ENCODE measurements at places on chromosomes 7 and 10. TPM values are rescaled to one million over a fixed set of nuclear protein-coding genes. Genes with fewer than 3 reads are reported as not detected.

PHYHIPL gene
- not detected for total RNA-seq

- peaks cover 5% of the 10 kb centered on the region for H3K36me3 ChIP-seq
- peak overlapping the region; percentile 52 for H3K27ac ChIP-seq
- no peak overlapping the region for H3K4me3 ChIP-seq
- H3K4me1 ChIP-seq, result peaks cover 10% of the 10 kb centered on the region
- no peak for DNase-seq
- no peaks in the 10 kb centered on the region for H3K27me3 ChIP-seq
These were observed 52.9 kb upstream of the FGL2 start for GRCh38 chr7:77252506-77252905.

GRCh38 chr10:99292159-99292558 lies 37.0 kb upstream of the CNNM1 start:
- H3K27ac ChIP-seq, result no peak overlapping the region
- H3K4me3 ChIP-seq, result no peak overlapping the region
- DNase-seq, result no peak
- no peaks in the 10 kb centered on the region for H3K4me1 ChIP-seq

- no peak overlapping the region for H3K4me3 ChIP-seq
- no peaks in the 10 kb centered on the region for H3K27me3 ChIP-seq
- H3K36me3 ChIP-seq, result no peaks in the 10 kb centered on the region
- H3K27ac ChIP-seq, result no peak overlapping the region
- H3K4me1 ChIP-seq, result peaks cover 41% of the 10 kb centered on the region
These were observed 118.6 kb downstream of the SRPK2 start for GRCh38 chr7:105270117-105270516.

DNA sequence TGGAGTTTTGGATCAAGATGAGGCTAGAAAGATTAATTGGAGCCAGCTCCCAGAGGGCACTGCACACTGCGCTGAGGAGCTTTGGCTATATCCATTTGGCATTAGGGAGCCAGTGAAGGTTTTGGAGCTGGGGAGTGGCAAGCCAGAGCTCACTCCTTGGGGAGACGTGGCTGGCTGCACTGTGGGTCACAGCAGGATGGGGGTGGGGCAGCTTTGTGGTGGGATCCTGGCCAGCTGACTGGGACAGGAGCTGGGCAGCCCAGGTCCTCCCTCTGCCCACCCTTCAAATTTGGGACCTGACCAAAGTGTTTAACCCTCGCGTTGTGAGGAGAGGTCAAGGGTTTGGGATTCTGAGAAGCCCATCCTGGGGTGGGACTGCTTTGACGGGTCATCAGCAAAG lies 5.0 kb downstream of the C10orf105 start:
- no peaks in the 10 kb centered on the region for H3K36me3 ChIP-seq
- H3K4me1 ChIP-seq, result peaks cover 15% of the 10 kb centered on the region
- H3K27me3 ChIP-seq, result no peaks in the 10 kb centered on the region
- DNase-seq, result no peak
- H3K4me3 ChIP-seq, result no peak overlapping the region

Data from natural killer cell treated with Interleukin-12 subunit alpha and Interleukin-12 subunit beta and Interleukin-15 and Interleukin-18, amount 100 ng/mL, for 72 hours (primary cell).